Activated CD4-positive, alpha-beta T cell treated with anti-CD3 and anti-CD28 coated beads, Interleukin-2, amount 50 U/mL, for 4 hours (primary cell): ENCODE measurements at places on chromosomes 5 and 9.

DNA sequence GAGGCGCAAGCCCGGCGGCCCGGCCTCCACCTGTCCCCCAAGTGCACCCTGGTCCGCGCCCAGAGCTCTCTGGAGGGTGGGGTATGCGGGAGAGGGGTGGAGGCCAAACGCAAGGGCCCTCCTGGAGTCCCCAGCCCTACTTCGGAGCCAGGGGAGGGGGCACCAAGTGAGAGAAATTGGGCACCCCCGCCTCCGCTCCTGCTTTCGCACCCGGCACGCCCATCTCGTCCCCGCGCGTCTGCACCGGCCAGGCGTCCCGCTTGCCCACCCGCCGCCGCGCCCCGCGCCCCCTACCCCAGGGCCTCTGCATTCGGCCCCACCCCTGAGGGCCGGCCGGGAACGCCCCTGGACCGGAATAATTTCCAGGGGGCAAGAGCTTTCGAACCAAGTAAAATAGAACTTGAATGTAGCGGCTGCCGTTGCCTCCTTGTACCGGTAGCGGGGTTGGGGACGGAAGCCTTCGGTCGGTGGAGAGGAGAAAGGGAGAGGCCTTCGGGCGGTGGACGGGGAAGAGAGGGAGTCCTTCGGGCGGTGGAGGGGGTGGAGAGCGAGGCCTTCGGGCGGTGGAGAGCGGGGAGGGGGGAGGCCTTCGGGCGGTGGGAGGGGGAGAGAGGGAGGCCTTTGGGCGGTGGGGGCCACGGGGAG is 694 bp upstream of the PHPT1 start:
- peak; percentile 35 for DNase-seq

DNA sequence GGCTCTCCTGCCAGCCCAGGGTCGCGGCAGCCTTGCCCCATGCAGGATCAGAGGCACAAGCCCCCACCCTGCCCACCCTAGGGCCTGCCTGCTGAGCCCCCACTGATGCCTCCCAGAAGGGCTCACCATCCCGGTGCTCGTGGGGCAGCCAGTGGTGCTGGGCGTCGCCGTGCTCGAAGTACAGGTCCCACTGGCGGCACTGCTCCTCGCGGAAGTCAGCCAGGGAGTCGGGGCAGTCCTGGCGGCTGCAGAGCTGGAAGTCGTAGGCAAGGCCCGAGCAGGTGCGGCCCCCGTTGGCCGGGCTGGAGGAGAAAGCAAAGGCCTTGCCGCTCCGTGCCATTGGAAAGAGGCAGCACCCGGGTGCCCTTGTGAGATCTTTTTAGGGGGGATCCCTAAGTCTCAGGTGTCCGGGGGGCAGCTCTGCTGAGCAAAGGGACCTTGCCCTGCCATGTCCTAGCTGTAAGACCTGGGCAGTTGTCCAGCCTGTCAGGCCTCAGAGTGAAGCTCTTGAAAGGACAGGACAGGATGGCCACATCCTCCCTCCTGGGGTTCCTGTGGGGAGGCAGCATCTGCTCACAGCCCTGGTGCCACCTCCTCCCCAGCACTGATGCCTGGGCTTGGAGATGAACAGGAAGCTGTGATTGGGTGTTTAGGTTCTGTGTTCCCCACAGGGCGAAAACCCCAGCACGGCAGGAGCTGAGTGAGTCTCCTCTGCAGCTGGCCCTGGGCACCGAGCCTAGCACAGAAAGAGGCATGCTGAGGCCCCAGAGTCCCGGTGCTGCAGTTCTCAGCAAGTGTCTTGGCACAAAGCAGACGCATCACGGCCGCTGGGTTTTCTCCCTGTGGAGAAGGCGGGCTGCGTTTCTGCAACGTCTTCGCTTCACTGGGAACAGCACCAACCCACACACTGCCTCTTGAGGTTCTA is 77.7 kb downstream of the ZNF354C start:
- DNase-seq = no peak

GRCh38 chr5:134131578-134132350 is 17.3 kb downstream of the TCF7 start:
- DNase-seq = no peak

- no peak for DNase-seq
These were observed 4.1 kb upstream of the RBM27 start for GRCh38 chr5:146199176-146199815.

- DNase-seq = peak; percentile 78
These were observed 3.9 kb downstream of the ACSL6 start for GRCh38 chr5:132007399-132008162.

DNA sequence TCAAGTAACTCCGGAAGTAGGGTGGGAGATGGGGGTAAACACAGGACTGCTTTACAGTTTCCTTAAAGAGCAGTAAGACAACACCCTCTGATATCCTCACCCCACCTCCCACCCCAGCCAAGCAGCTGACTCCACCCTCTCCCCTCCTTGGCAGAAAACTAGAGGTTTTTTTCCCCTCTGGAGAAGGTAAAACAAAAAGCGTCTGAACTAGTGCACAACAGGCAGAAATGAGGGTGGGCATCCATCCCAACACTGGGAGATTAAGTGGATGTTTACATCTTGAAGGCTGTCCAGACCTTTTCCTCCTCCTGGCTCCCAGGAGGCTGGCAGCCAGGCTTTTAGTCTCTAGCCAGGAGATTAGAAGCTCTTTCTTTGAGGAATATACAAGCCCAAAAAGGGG is 13.9 kb upstream of the CTNNAL1 start:
- DNase-seq = no peak

DNA sequence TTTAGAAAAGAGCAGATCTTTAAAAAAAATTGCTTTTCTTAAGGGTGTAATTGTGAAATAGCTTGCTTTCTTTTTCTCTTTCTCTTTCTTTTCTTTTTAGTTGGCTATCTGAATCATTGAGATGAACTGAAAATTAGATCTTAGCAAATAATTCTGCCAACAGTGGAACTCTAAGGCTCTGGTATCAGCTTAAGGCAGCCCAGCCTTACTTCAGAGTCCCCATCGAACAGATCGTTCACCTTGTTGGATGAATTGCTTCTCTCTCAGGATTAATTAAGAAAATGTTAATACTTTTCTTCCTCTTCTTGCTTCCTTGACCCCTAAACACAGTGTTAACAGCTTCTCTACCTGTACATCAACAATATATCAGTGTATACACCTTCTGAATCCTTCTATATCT is 92.1 kb downstream of the ZCCHC7 start:
- no peak for DNase-seq

- DNase-seq = no peak
These were observed 443.9 kb upstream of the KLF4 start for GRCh38 chr9:107933516-107933915.

DNA sequence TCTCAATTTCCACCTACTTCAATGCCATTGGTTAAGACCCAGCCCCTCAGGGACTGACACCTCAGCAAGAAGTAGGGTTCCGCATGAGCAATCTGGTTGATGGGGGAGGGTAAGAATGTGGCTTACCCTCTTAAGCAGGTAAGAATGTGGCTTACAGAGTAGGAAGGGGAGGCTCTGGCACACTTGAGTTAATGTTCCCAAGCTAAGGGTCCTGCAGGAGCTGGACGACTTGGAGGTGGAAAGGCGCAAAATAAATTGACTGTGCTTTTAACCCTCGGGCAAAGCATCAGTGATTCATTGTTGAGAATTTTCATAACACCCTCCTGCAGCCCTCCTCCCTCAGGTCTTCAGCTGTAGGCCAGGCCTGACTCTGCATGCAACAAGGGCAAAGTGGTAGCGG is 24.9 kb upstream of the ADRA1B start:
- no peak for DNase-seq

- no peak for DNase-seq
These were observed 128.0 kb upstream of the ABCA1 start for GRCh38 chr9:105055917-105056316.

GRCh38 chr5:35269006-35269405 is 38.7 kb upstream of the PRLR start:
- no peak for DNase-seq

DNA sequence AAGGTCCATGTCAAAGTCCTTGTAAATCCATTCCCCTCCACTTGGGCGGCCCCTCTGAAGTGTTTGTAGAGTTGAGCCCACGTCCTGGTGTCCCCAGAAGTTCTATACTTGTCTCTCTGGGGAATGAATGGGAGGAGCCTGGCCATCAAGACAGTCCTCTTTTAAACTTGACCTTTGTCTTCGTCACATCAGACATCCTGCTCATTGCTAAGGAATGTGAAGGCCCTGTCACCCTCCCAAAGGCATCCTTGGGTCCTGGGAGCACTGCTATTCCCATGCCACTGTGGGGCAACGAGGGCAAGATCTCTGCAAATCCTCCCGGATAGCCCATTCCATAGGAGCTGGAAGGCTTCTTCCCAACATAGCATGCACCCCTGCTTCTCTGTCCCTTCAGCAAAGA is 235.5 kb downstream of the SLIT3 start:
- no peak for DNase-seq

DNA sequence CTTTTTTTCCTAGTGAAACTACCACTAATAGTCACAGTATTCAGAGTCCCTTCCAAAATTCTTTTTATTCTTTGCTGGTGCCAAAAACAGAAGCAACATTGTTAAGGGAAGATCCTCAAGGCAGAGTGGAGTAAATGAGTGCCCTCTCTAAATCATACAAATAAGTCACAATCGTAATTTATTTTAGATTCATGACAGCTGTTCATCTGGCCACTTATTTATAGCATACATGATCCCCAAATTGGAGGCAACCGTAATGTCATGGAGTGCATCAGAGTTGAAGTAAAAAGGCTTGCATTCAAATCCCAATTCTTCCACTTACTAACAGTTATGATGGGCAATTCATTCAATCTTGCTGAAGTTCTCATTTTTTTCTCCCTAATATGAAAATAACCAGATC is 33.4 kb downstream of the POLK start:
- DNase-seq = no peak

GRCh38 chr9:96395964-96396363 is 12.5 kb upstream of the SLC35D2 start:
- DNase-seq = no peak

- DNase-seq = no peak
These were observed 198.9 kb downstream of the TSSK1B start for GRCh38 chr5:113235884-113236283.

GRCh38 chr9:134716067-134716466 is 74.5 kb downstream of the COL5A1 start:
- DNase-seq = no peak

GRCh38 chr5:109743770-109744212 is 54.1 kb downstream of the MAN2A1 start:
- DNase-seq = no peak

DNA sequence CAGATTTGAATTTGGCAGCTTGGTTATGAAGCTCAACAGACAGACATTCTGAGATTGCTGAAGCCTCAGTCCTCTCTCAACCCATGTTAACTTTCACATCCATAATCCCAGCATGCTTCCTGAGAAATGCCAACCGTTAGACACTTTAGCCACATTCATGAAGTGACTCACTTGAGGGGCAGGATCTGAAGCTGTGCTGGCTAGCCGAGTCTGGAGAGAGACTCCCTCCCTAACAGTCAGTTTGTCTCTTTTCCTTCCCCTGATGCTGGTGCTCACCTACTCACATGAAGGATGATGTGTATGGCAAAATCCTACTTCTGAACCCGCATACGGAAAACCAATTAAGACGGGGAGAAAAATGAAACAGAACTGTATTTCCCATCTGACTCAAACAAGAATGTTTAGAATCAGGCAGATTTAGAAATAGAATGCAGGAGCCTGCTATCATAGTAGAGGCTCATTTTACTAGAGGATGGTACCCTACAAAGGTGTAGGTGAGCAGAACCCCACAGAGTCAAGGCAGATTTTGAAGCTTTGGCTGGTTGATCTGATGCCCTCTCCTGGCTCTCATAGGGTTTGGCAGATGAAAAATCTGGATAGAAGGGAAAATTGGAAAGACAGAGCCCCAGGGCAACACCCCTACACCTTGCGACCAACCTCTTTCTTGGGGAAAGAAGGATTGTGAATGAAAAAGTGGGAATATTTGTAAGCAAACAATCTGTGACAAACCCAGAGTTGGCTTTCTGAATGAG is 150.9 kb upstream of the LHFPL2 start:
- DNase-seq = no peak
